Hematopoietic multipotent progenitor cell (in vitro differentiated cells): ENCODE measurements at places on chromosomes 5 and 9. TPM values are rescaled to one million over a fixed set of nuclear protein-coding genes. Genes with fewer than 3 reads are reported as not detected.

Gene ACOT12
- total RNA-seq: under 0.01 TPM

DNA sequence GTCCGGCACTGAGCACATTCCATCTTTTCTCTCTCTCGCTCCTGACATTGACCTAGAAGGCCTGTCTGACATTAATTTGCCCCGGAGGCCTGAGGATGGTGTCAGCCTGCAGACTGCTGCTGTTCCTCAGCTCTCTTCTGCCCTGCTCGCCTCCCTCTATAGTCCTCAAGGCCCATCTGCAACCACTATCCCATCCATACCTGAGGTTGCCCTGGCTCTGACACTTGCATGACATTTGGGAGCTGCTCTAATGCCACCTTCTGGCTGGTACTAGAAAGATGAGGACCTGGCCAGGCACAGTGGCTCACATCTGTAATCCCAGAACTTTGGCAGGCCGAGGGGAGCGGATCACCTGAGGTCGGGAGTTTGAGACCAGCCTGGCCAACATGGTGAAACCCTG is 38.6 kb upstream of the GGTA1 start:
- DNase-seq: no peak

Gene CXXC5
- total RNA-seq: 317 TPM

GRCh38 chr5:170496662-170497028 is 7.2 kb upstream of the KCNIP1 start:
- no peak for DNase-seq

DNA sequence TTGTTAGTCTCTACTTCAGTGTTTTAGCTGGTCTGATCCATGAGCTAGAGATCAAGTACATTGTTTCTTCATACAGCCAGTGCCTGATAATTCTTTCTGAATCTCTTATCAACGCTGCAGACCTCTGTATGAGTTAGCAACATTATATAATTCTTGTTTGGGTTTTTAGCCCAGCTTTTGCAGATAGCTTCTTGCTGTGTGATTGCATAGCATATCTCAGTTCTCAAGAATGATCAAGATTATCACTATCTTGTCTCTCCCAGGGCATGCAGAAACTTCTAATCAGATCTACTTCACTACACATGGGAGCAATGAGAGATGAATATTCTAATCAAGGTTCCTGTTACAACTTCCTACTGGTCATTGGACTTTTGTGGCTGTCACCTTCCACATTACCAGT is 158.3 kb downstream of the FAM174A start:
- no peak for DNase-seq
